ENCODE measurements at places on chromosomes 3 and 15. TPM values are rescaled to one million over a fixed set of nuclear protein-coding genes. Genes with fewer than 3 reads are reported as not detected.
A peak's percentile ranks its signal among the peaks of the same experiment; 100 is the strongest.

The RTP1 gene
- total RNA-seq: not detected

GRCh38 chr3:123027292-123028232, at the start of gene SEMA5B:
Gene SEMA5B, minus strand, starts transcription at chr3:123027763. Its CDS starts 66,500 bp downstream, at chr3:122961263.
- peak; percentile 75 for DNase-seq

- DNase-seq: no peak
These were observed 429.5 kb downstream of the OCA2 start for GRCh38 chr15:27669641-27670040.

DNA sequence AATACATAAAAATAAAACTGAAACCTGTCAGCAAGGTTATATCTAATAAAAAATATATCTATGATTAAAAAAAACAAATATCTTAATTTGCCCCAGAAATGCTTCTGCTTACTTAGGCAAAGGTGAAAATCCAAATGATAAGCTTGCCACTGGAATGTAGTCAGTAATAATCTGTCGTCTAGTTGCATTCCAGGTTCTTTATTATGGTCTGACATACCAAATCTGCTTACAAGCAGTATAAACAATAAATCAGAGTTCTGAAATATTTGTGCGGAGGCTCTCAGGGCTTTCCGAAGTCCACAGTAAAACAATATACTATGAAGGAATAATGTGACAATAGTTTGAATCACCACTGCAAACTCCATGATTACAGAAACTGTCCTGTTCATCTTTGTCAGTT, 1133.5 kb downstream of the ROBO1 start:
- no peak for DNase-seq

The ITGB5 gene
- total RNA-seq: 81.9 TPM

The CRYGS gene
- total RNA-seq: 4.3 TPM

The MAGI1 gene
- 47.7 TPM for total RNA-seq

GRCh38 chr3:15522016-15522415, 510 bp upstream of the COLQ start:
- no peak for DNase-seq

DNA sequence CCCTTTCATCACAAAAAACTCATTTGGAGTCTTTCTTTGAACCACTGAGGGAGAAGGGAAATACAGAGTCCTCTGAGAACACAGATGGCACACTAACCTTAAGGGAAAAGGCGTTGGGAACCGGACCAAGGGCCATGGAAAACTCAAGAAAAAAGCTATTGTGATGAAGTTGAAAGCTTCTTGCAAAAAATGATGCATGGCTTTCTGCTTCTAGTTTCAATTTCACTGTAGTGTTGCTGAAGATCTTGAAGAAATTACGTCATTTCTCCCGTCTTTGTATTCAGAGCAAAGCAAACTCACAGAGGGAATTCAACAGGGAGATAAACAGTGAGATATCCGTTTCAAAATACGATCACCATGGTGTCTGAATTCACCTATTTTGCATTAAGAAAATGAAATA, 642.3 kb upstream of the ADAMTS9 start:
- no peak for DNase-seq

All from neural crest cell (in vitro differentiated cells).